ENCODE measurements at places on chromosomes 11 and 22. TPM values are rescaled to one million over a fixed set of nuclear protein-coding genes. Genes with fewer than 3 reads are reported as not detected.
A peak's percentile ranks its signal among the peaks of the same experiment; 100 is the strongest.

DNA sequence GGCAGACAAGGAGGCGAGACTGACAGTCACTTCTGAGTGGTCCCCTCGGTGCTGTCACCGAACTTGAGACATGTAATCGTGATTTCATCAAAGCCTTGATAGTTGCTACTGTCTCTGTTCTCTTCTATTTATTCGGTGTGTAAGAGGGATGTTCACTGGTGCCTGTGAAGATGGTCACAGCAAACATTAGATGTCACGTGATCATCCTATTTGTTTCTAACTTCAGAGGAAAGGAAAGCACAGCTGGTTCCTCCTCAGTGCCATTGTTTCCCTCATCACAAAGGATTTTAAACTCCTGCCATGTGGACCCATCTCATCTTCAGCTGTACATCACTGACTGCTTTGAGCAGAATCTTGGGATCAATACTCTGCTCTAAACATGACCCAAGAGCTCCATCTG, 73.1 kb upstream of the CLMP start:
- H3K36me3 ChIP-seq = no peaks in the 10 kb centered on the region
- H3K4me3 ChIP-seq = no peak overlapping the region
- no peak for DNase-seq
- H3K27ac ChIP-seq = no peak overlapping the region
- no peaks in the 10 kb centered on the region for H3K4me1 ChIP-seq

DNA sequence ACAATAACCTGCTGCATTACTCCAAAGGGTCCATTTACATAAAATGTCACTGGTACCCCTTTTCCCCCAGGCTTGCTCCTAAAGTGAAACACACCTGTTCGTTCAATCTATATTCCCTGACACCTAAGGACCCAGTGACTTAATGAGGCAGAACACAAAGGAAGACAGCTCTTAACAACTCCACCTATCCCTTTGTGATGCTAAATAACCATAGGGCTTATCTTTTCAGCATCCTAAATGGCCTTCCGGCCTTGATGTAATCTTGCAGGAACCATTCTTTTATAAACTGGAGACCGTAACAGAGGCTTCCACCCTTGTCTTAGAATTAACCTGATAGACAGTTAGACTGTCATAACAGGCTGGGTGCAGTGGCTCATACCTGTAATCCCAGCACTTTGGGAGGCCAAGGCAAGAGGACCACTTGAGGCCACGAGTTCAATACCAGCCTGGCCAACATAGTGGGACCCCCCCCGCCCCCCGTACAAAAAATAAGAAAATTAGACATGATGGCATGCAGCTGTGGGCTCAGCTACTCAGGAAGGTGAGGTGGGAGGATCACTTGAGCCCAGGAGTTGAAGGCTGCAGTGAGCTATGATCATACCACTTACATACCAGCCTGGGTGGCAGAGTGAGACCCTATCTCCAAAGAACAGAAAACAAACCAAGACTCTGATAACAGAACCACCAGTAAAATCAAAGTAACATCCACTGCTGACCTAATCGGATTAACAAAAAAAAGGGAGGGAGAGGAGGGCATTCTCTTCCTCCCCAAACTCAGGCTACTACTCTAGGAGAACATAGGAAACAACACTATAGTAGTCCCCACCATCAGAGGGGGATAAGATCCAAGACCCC, 5.1 kb downstream of the CHEK2 start:
- no peak overlapping the region for H3K27ac ChIP-seq
- no peaks in the 10 kb centered on the region for H3K27me3 ChIP-seq
- peaks cover 28% of the 10 kb centered on the region for H3K4me1 ChIP-seq

Gene ZFTA
- 1.8 TPM for total RNA-seq

GRCh38 chr22:45262931-45263462, 21.8 kb upstream of the UPK3A start:
- no peak overlapping the region for H3K27ac ChIP-seq
- no peak overlapping the region for H3K4me3 ChIP-seq
- H3K27me3 ChIP-seq = no peaks in the 10 kb centered on the region
- H3K4me1 ChIP-seq = peaks cover 3% of the 10 kb centered on the region

- H3K4me1 ChIP-seq = no peaks in the 10 kb centered on the region
- peaks cover 5% of the 10 kb centered on the region for H3K36me3 ChIP-seq
Observed at GRCh38 chr11:130407978-130408377, 20.4 kb downstream of the ADAMTS8 start.

DNA sequence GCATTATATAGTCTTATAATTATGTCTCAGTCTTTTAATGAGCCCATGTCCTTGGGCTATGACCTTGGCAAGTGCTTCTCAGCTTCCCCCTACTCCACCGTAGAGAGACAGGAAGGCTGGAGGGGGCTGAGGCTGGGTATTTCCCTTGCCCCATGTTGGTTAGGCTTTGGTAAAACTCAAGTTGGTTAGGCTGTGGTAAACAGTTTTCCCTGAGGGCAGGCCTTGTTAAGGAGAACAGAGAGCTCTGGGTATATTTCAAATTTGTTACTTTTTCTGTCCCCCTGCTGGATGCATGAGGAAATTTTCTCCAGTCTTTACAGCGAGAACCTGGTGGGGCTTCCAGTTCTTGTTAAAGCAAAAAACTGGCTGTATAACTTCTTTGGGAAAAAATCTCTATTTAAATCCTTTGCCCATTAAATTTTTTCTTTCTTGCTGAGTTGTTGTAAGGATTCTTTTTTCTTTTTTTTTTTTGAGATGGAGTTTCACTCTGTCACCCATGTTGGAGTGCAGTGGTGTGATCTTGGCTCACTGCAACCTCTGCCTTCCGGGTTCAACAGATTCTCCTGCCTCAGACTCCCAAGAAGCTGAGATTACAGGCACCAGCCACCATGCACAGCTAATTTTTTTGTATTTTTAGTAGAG, 12.2 kb upstream of the DCHS1 start:
- no peaks in the 10 kb centered on the region for H3K4me1 ChIP-seq
- no peak for DNase-seq
- no peak overlapping the region for H3K27ac ChIP-seq

DNA sequence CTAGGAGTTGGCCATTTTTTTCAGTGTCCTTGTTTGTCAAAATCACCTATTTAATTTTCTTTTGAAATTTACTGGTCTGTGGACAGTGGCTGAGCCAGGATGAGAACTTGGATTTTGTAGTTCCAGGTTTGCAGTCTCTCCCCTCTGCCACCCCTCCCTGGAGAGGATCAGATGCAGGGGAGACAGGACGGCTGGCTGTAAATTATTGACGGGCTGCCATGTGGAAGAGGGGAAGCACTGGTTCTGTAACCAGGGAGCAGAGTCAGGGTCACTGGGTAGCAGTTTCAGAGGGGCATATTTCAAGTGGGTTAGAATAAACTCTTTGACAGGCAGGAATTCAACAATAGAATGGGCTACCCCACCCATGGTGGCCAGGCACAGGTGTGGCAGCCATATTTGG, 20.6 kb upstream of the YWHAH start:
- H3K27me3 ChIP-seq = no peaks in the 10 kb centered on the region
- peak overlapping the region; percentile 2 for H3K27ac ChIP-seq
- no peak for DNase-seq
- no peak overlapping the region for H3K4me3 ChIP-seq
- H3K4me1 ChIP-seq = no peaks in the 10 kb centered on the region

GRCh38 chr11:35261197-35261596, 122.2 kb downstream of the CD44 start:
- H3K27ac ChIP-seq = no peak overlapping the region
- DNase-seq = no peak
- H3K4me1 ChIP-seq = no peaks in the 10 kb centered on the region
- H3K4me3 ChIP-seq = no peak overlapping the region
- H3K27me3 ChIP-seq = no peaks in the 10 kb centered on the region
- H3K36me3 ChIP-seq = no peaks in the 10 kb centered on the region

DNA sequence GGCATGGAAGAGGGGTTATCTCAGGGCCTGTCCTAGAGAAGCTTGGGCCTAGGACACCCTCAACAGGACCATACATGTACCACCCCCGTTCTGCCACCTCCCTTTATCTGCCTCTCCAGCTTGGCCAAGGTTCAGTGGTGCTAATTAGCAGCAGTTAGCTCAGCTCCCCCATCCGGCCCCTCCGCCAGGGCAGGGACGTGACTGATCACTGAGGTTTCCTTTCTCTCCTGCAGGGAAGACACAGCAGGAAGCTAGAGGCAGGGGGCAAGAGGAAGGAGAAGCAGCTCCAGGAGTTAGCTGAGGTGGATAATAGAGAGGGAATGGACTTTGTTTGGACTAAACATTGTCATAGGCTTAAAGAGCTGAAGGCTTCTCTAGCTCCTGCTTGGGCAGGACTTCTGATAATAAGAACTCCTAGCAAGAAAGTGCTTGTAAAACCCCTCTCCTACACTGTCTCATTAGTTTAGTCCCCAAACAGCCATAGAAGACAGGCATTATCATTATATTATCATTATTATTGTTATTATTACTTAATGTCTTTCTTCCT, 53.8 kb downstream of the BUD13 start:
- no peak overlapping the region for H3K27ac ChIP-seq
- H3K36me3 ChIP-seq = no peaks in the 10 kb centered on the region
- no peaks in the 10 kb centered on the region for H3K4me1 ChIP-seq
- no peaks in the 10 kb centered on the region for H3K27me3 ChIP-seq
- no peak for DNase-seq

All from stomach (tissue), 19 donors.